Activated CD4-positive, CD25-positive, alpha-beta regulatory T cell treated with anti-CD3 and anti-CD28 coated beads, Interleukin-2, amount 50 U/mL, for 16 hours (primary cell): ENCODE measurements at places on chromosomes 3 and 15.

GRCh38 chr15:70414626-70415025 is 316.9 kb upstream of the TLE3 start:
- no peak for DNase-seq

DNA sequence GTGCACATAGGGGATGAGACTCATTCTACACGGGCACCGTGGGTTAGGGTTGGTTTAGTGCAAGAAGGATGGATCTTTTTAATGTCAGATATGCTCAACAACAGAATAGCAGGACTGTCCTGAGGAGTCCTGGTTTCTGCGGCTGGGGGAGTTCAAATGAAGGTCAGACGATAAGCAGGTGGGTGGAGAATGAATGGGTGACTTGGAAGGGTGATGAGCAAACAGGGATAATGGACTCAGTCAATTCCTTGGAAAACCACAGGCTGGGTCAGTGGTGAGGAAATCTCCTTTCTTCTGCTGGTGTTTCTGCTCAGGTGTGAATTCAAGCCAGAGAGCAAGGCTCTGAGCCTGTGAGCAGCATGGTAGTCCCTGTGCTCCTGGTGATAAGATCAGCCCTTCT is 59.9 kb downstream of the MESD start:
- no peak for DNase-seq

GRCh38 chr3:37626736-37627565 is 234.7 kb upstream of the CTDSPL start:
- no peak for DNase-seq

GRCh38 chr3:124563376-124563775 is 166.9 kb upstream of the UMPS start:
- DNase-seq, result no peak

- no peak for DNase-seq
Observed at GRCh38 chr15:90099072-90099867, 3.0 kb downstream of the IDH2 start.

DNA sequence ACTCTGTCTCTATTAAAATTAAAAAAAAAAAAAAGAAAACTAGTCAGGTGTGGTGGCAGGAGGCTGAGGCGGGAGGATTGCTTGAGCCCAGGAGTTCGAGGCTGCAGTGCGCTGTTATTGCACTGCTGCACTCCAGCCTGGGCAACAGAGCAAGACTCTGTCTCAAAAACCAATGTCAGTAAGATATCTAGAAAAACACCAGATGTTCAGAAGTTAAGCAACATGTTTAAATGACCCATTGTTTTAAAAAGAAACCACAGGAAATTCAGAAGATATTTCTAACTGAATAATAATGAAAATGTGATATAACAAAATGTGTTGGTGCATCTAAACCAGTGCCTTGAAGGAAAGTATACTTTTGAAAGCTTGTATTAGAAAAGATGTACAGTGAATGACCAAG is 203.4 kb upstream of the CGNL1 start:
- DNase-seq, result no peak

DNA sequence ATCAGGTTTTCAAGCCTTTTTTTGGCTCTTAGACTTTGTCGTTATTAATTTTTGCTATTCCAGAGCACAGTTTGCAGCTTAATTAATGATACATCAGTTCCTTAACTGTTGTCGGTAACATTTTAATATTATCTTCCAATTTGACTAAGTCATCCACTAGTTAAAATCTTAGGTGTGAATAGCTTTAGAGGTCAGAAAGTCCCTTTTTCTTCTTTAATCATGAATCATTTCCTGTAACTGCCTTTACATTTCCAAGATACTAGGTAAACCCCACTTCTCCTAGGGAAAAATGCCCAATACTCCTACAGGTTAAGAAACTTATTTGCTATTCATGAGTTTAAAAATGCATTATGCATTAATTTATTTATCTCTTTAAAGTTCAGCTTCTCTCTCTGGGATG is 260.9 kb upstream of the CFAP20DC start:
- DNase-seq, result no peak

DNA sequence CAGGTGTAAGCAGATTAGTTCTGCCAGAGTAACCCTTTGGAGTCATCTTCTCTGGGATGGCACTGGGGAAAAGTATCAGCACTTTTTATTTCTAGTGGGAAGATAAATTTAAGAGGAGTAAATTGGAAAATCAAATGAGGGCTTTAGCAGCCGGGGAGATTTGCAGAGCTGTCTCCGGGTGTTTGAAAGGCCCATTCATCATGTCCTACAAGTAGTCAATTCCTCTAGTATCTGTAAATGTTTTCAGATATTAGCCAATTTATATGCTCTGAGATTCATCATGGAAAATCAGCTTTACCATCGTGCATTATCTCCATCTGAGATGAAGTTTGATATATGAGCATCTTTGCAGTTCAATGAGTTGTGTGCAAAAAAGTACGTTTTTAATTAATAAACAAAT is 93.6 kb downstream of the CDIN1 start:
- no peak for DNase-seq

DNA sequence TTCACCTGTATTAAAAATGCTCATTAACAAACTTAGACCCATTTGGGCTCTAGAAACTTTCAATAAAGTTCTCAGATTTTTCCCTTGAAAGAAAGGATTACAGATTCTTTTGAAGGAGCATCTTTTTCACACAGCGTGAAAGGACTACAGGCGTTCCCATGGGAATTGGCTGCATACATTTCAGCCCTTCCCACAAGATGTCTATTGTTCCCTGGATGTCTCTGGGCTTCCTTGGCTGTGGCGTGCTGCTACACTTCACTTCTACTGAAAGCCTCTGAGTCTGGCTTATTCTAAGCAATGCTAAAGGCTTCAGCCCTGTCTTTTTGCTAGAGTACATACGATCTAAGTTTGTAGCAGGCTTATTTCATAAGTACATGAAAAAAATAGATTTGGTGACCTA is 1.4 kb downstream of the VEPH1 start:
- DNase-seq, result no peak

DNA sequence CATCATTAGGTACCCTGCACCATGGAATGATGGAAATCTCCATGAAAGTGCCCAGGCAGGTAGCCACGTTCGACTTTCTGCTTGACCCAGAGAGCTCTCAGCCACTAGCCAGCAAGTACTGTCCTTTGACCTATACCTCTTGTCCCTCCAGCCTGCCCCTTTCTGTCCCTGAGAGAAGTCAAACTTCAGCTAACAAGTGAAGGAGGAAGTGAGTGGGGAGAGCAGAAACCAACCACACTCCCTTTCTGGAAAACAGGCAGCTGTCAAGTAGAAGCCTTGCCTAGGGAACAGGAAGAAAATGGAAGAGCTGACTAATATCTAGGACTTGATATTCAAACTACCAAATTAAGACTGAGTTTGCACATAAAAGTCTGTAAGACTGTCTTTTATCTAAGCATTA is 30.3 kb upstream of the FSTL1 start:
- DNase-seq, result no peak

DNA sequence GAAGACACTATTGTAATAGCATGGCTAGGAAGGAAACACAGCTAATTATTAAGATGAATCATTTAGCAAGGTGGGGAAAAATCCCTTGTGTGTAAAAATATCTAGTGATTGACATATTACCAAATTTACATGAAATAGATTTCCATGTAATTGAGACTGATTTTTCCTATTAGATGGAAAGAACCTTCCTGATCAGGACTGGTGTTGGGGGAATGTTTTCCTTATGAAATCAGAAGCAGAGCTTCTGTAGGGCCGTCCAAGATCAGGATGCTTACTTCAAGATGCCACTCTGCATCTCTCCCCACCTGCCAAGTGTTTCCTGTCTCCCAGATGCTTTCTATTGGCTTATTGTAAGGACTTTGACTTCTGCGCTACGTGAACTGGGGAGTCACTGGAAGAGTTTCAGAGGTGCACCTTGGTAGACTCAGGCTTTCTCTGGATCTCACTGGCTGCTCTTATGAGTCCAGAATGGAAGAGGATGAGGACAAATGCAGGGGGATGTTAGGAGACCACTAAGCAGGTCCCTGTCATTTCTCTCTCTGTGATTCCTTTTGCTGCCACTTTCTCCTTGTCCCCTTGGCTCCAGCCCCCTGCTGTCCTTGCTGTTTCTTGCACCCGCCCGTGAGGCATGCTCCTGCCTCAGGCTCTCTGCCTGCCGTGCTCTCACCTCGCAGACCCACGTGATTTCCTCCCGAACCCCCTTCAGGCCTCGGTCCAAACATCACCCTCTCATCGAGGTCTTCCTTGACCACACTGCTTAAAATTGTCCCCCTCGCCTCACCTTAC is 30.1 kb downstream of the BTD start:
- DNase-seq, result no peak

DNA sequence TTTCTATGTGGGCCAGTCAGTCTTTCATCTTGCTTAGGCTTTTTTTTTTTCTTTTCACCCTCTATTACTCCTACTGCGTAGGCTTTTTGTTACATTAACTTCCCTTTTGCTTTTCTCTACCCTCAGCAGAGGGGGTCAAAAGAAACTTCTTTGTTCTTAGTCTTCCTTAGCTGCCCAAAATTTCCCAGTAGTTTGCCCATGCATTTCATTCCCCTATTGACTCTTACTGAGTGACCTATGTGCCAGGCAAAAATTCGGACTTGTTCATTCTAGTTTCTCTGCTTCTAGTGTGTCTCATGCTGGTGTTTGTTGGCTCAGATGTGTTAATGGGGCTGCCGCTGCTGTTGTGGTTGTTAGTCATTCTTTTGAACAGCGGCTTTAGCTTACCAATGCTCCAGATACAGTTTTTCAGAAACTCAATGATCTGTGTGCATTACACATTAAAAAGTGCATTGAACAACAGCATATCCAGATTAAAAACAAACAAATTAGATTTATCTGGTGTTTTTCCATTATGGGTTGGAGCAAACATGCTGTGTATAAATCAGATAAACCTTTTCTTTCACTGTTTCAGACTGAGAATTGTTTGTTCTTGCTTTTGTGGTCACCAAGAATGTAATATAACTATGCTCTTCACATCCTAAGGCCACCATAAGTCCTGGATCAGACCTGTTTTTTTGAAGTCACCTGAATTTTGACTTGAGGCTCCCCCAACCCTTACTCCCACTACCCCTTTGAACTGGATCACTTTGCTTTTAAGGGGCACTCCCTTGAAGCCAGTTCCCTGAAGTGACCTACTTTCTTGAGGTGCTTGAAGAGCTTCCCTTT is 43.1 kb downstream of the PDE8A start:
- no peak for DNase-seq

DNA sequence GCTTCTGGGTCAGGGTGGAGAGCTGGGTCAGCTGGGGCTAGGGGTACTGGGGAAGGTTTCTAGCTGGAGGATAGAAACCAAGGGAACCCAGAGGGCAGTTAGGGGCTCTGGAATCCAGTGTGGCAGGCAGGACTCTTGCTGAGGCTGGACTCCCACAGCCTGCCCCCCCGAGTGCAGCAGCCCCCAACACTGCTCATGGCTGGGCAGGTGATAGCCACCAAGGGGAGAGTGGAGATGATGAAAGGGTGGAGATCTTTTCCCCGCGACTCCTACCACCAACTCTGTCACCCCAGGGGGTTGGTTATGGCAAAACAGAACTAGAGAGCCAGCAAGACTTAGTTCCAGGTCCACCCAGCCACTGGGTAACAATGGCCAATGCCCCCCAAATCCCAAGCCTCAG is 16.9 kb upstream of the LINGO1 start:
- no peak for DNase-seq

DNA sequence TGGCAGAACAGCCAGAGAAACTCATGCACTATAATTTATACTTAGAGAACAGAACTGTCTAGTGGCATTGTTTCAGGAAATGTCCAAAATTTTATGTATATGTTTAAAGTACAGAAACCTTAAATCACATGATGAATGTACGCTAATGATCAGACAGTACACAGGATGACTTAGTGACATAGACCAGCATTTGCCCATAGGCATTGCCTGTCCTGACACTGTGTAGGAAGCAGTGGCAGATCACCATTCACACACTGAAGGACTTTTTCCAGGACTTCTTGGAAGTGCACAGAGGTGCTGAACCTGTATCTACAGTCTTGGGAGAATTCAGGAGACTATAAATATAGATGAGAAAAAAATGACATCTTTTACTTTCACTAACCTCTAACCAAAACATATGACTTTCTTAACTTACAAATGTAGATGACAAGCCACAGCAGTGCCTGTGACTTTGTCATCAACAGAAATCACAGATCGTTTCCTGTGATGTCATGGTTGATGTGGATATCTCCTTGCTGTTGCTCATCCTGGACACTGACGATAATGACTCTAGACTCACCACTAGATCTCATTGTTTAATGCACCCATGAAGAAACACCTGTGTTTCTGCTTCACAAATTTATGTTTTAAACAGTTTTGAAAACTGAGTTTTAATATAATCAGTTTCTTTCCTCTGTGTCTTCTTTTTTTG is 183.2 kb downstream of the CACNA2D3 start:
- no peak for DNase-seq

DNA sequence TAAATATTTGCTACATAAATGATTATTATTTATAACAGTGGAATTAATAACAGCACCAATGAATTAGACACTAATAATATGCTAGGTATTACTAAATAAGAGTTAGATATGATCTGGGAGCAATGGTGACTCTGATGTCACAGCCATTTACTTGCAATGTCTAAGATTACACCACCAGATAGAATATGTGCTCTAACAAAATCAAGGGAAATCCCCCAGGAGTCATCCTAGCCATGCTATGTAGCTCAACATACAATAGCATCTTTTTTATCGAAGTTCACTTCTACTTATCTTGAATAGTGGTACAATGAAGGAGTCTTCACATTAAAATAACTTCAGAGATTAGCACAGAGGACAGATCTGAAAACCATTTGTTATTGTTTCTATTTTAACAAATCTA is 154.0 kb downstream of the FMN1 start:
- DNase-seq, result no peak
